NCI-H2107 (cell line): ENCODE measurements at places on chromosomes 5 and 9.
A peak's percentile ranks its signal among the peaks of the same experiment; 100 is the strongest.

DNA sequence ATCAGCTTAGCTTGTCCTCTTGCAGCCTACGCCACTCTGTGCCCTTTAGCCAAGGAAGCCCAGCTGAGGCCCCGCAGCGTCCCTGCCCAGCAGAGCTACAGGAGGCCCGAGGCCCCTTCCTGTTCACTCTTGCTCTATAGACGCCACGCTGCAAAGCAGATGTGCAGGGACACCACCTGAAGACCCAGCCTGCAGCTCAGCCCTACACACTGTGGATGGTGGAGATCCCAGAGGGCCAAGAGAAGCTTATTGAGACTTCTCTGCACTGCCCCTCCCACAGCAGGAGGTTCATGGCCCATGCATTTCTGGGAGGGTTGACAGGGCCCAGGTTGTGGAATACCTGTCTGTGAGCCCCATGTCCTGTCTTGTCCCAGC, 33.6 kb downstream of the IRF1 start:
- no peak for DNase-seq

DNA sequence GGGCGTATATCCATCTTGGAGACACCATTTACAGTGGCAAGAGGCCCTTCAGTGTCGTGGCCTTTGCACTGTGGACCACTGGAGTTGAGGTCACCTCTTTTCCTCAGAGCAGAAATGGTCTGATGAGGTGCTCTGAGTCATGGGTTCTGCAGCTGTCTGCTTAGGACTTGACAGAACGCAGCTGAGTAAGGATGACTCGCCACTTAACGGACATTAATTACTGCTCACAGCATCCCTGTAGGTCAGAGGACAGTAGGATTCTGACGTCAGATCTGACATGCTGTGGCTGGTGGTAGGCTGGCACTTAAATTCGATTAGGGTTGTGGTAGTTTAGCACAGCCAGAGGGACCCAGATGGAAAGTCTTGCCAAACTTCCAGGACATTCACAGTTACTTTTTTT, 479.4 kb downstream of the DMAC1 start:
- DNase-seq, result no peak

DNA sequence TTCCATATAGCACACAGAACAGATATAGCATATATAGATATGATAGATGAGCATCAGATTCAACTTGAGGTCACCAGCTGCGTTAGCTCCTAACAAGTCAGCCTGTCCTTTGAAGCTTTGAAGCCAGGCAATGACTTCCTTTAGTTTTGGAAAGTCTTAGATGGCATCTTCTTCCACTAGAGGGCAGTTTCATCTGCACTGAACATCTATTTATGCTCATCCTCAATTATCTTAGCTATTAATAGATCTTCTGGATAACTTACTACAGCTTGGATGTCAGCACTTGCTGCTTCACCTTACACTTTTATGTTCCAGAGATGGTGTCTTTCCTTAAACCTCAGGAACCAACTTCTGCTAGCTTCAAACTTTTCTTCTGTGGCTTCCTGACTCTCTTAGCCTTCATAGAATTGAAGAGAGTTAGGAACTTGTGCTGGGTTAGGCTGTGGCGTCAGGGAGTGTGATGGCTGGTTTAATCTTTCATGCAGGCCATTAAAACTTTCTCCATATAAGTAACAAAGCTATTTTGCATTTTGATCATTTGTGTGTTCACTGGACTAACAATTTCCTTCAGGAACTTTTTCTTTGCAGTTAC, 1401.4 kb downstream of the EFNA5 start:
- no peak for DNase-seq

GRCh38 chr5:133996683-133997252, 8.0 kb downstream of the VDAC1 start:
- no peak for DNase-seq

GRCh38 chr5:158450751-158451171, 591.8 kb upstream of the CLINT1 start:
- DNase-seq, result no peak

- DNase-seq, result no peak
Observed at GRCh38 chr5:64506567-64507263, 900 bp downstream of the RGS7BP start.

DNA sequence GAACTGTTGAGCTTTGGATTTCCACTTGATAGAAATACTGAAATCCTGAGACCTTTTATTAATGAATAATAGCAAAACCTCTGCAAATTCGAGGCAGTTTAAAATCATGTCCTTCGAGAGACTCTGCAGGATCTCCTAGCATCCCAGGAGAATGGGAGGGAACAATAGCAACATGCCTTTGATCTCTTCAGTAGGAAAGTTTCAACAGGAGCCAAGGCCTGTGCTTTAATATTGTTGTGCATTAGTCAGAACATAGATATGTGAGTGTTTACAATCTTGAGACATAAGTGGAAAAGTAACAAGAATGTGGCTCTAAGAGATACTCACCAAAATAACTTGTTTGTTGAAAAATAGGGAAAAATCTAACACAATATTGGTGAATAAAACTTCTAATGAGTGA, 83.3 kb upstream of the LHFPL2 start:
- DNase-seq, result no peak

GRCh38 chr9:87109851-87110250, 162.5 kb upstream of the GAS1 start:
- no peak for DNase-seq

GRCh38 chr5:109584986-109585599, 104.6 kb upstream of the MAN2A1 start:
- no peak for DNase-seq

GRCh38 chr9:134182554-134183085, 18.3 kb upstream of the RNU6ATAC start:
- no peak for DNase-seq

DNA sequence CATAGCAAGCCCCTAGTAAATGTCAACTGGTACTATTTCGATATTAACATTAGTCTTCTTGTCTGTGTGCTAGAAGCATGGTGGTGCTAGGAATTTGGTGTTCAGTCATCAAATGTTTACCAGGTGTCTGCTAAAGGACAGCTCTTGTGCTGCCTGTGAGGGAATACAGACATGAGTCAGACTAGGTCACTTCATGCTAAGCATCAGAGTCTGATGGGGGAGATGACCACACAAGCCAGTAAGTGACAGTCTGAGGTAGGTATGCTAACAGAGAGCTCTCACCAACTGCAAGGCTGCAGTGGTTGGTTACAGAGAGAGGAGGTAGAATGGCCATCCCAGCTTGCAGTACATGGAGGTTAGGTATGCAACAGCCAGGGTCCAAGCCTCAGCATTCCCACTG, 320.9 kb downstream of the CDK5RAP2 start:
- DNase-seq, result no peak

- DNase-seq, result no peak
Observed at GRCh38 chr5:152335461-152335860, 69.6 kb downstream of the NMUR2 start.

GRCh38 chr9:18849890-18850677, 182.9 kb downstream of the SAXO1 start:
- DNase-seq, result no peak

DNA sequence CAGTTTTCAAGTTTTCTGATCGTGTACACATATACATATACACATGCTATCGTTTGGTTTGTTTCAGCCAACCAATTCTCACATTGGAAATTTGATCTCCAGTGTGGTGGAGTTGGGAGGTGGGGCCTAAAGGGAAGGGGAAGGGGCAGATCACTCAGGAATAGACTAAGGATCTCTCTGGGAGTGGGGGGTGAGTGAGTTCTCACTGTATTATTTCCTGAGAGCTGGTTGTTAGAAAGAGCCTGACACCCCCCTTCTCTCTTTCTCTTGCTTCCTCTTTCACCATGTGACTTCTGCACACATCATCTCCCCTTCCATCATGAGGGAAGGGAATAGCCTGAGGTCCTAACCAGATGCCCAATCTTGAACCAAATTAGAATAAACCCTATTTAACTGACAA, 551.7 kb downstream of the MAT2B start:
- DNase-seq, result no peak

GRCh38 chr9:90815183-90815943, 13.7 kb downstream of the SYK start:
- DNase-seq, result no peak

GRCh38 chr5:32690153-32690552, 21.0 kb upstream of the NPR3 start:
- DNase-seq, result no peak

DNA sequence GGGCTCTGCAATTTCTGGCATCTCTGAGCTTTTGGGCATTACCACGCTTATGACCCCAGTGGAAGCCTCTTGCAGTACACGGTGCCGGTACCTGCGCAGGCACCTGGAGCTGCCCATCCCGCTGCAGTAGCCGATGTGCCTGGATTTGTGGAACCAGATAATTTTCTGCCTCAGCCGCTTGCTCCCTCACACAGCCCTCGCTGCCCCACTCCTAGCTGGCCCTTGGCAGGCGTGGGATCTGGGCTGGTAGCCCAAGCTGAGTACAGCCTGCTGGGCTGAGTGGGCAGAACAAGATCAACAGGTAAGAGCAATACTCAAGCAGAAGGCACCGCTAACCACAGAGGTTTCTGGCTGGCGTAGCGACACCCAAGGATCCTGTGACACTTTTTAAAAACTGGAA, 1808.8 kb upstream of the ACO1 start:
- no peak for DNase-seq

GRCh38 chr5:146754621-146755020, 123.9 kb downstream of the PPP2R2B start:
- DNase-seq, result no peak

- DNase-seq, result peak; percentile 39
Observed at GRCh38 chr9:84397151-84397728, 56.7 kb upstream of the SLC28A3 start.

DNA sequence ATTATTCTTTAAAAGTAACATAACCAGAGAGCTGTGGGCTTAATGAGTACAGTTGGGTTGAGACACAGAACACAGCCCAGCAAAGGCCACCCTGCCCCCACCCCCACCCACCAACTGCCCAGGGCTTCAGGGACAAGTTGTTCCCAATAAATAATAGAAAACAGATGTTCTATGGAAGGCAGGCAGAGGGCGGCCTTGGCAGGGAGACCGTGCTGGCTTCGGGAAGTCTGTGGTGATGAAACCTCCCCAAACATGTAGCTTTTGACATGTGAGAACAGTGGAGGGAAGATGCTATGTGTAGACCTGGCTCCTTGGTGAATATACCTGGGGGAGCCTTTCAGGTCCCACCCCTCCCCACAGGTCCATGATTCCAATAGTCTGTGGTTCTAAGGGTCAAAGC, 10.0 kb downstream of the TRAF1 start:
- no peak for DNase-seq

DNA sequence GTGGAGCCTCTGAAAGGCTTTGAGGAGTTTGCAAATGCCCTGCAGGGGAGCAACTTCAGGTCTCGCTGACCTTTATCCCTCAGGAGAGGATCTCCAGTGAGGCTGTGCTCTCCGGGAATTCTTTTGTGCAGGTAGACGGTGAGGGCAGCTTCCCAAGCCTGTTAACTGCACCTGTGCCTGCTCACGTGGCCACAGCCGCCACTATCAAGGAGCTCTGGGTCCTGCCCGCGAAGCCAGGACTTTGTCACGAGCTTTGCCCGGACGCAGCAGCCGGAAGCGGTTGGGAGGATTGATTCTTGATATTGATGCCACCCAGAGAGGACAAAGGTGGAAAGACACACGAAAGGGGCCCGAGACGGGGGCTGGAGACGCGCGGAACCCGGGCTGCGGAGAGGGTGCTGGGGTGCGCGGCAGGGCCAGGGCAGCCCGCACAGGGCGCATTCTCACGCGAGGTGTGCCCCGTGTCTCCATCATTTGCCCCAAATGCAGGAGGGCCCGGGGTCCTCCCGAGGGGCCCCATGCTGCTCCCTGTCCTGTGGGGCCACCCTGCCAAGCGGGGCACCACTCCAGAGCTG, 18.2 kb downstream of the SLC9A3 start:
- no peak for DNase-seq

- DNase-seq, result no peak
Observed at GRCh38 chr5:17805227-17805825, 171.1 kb downstream of the TAF11L14 start.

- DNase-seq, result no peak
Observed at GRCh38 chr5:44568519-44568918, 179.3 kb upstream of the FGF10 start.

DNA sequence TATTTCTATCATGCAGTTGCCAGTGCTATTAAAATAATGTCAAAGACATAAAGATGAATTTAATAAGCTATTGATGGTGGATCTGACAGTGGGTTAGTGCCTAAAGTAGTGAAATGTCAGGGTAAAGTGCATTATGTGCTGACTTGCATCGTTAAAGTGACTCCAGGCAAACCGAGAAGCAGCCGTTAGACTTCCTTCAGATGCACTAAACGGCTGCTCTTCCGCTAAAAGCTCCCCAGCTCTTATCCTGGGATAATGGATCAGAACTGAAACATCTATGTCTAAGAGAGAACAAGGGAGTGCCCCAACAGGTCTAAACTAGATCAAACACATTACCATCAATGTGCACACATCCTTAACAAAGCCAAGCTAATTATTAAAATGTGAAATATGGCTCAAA, 468.2 kb downstream of the NTRK2 start:
- DNase-seq, result no peak

- no peak for DNase-seq
Observed at GRCh38 chr5:83026516-83026915, 50.7 kb downstream of the TMEM167A start.

- DNase-seq, result no peak
Observed at GRCh38 chr9:80504601-80505230, 933.0 kb downstream of the TLE4 start.

- no peak for DNase-seq
Observed at GRCh38 chr9:7273575-7273974, 515.8 kb downstream of the KDM4C start.

GRCh38 chr9:70435948-70436347, 21.5 kb upstream of the KLF9 start:
- DNase-seq, result no peak

DNA sequence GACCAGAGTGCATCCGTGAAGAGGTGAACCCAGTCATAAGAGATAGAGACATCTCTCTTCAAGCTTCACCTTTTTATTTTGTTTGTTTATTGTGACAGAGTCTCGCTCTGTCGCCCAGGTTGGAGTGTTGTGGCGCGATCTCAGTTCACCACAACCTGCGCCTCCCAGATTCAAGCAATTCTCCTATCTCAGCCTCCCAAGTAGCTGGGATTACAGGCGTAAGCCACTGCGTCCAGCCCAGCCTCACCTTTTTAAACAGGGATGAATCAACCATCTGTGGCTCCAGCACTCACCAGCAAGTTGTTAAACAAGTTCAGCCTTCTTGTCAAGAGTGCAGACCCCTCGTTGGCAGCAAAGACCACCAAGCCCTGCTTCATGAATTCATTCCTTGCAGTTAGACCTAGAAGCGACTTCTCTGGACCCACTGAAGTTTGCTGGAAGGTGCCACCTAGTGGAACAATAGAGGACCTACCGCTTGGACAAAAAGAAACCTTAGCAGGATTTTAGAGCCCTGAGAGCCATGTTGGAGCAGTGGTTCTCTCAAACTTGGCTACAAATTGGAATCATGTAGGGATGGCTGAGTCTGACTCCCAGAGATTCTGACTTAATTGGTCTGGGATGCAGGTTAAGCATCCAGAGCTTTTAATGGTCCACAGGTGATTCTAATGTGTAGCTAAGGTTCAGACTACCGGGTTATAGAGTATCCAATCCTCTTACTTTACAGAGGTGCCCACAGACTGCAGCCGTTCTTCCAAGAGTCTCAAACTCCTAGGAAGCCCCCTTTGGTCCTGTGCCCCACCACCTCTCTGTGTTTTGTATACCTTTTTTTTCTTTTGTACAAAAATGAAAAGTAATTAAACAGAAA, 10.5 kb upstream of the GALNT10 start:
- peak; percentile 13 for DNase-seq

- DNase-seq, result no peak
Observed at GRCh38 chr9:15778861-15779260, 226.0 kb downstream of the CCDC171 start.
